ENCODE measurements at places on chromosomes 13 and 19.

DNA sequence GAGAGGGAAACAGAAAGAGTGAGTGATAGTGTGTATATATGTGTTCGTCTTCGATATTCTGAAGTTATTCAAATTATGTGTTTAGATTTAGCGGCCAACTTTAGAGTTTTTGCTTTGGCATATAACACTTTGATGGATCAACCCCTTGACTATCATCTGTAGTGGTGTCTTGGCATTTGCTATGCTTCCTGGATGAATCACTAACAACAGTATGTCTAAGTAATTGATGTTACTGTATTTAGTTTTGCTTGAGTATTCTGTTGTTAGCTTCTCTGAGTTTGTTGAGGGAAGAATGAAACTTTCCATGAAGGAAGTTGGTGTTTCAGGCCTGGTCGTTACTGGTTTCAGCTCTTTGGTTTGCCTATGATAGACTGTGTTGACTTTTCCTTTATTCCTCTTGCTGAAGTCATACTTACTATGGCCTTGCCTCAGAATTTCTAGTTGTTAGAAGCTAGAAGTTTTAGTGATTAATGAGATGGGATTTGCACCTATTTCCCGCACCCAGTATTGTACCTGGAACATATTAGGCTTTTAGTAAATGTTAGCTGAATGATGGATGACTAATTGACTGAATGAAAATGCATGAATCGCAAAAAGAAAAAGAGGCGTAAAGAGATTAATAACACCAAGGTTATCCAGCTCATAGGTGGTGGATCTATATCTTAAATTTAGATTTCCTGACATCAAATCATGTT, 20.7 kb downstream of the NDFIP2 start:
- DNase-seq = no peak

- no peak for DNase-seq
Observed at GRCh38 chr13:73891805-73892204, 242.4 kb downstream of the KLF12 start.

DNA sequence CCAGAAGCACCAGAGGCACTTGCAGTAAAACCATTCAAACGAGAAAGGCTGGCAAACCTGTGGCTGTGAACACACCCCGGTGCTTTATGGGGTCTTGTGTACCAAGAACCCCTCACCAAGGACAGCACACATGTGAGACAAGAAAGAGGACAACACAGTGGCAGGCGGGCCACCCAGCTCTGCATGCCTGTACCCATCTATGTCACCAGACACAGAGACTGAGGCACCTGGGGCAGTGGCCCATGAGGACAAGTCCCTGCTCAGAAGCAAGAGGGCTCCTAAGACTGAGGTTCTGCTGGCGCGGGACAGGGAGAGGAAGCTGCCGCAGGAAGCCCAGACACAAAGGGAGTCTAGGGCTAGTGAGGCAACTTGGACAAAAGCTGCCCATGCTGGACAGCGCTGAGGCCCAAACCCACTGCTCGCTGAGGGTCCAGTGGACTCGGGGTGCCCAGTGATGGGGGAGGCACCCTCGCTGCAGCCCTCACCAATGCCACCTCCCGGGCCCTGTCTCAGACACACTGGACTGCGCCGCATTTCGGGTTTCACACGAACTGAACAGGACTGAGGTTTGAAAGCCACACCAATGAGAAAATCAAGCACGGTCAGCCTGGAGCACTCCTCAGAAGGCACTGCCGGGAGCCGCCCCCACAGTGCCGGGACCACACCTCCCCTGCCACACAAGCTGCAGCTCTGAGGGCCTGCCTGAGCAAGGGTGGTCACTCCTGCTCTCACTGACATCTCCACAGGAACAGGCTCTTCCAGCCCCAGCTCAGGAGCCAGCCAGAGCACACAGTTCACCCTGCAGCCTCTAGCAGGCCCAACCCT, 232.7 kb downstream of the TUBA3C start:
- DNase-seq = no peak

DNA sequence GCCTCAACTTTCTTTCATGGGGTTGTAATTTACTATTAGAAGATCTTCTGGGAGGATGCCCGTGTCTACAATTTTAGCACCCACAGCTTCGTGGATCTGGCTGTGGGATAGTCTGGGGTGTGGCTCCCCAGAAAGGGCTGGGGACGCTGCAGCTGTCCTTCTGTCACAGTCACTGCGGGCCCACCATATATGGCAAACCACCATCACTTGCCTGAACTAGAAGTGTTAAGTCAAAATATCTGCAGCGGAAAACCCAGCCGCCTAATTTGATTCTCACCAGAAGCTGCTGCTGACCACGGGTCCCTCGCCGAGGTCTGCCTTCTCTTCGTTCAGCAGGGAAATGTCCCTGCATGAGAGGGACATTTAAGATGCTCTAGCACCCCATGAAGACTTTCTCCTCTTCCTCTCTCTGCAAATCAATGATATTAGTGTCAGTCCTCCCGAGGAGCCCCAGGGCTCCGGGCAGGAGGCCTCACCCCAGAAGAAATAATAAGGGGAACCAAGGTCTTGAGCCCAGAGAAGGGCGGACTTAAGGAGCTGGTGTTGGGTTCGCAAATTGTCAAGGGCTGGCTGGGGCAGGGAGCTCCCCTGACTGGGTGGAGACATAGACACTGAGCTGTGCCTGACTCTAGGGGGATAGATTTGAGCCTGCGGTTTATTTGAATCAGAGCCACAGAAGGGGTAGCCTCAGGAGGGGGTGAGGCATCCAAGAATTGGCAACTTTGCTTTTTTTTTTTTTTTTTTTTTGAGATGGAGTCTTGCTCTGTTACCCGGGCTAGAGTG, 3.0 kb upstream of the MATK start:
- no peak for DNase-seq

GRCh38 chr19:43809762-43810696, 7.8 kb upstream of the LYPD5 start:
- DNase-seq = no peak

DNA sequence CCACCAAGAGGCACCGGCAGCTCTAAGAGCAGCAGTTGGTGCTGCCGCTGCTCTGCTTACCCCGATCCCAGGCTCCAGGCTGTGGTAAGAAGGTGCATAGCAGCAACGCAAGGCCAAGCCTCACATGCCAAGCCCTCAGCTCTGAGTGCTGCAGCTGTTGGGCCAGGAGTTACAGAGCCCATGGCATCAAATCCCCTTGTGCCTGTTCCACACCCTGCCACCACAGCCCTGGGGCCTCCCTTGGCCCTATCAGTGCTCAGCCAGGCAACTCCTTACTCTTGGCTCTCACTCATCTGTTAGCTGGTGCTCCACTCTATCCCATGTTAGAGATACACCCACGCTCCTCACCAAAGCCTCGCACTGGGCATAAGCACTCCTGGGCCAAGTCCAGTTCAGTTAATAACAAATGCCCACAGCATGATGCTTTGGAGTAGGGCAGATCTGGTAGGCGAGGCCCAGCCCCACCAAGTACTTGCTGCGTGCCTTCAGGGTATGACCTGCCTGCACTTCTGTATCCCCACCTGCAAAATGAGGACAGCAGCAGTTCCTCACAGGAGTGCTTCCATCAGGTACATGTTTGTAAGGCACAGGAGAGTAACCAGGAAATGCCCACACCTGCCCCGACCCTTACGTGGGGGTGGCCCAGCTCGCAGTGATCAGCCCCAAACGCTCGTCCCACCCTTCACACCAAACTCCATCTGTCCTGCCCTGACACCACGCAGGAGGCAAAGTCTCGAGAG, 16.2 kb downstream of the AKAP8L start:
- DNase-seq = no peak

DNA sequence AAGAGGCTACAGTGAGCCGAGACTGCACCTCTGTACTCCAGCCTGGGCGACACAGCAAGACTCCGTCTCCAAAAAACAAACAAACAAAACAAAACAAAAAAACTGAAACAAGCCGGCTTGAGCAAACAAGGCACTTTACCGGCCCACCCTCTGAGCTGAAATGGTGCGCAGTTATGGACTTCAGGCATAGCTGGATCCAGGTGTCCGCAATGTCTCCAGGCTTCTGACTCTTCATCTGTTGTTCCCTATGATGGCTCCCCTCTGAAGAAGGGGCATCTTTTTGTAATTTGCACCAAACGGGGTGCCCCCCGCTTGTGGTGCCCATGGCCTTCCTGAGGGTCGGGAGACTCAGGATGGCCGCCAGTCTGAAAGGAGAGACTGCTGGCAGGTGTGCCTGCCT, 6.2 kb downstream of the C2CD4C start:
- DNase-seq = no peak

DNA sequence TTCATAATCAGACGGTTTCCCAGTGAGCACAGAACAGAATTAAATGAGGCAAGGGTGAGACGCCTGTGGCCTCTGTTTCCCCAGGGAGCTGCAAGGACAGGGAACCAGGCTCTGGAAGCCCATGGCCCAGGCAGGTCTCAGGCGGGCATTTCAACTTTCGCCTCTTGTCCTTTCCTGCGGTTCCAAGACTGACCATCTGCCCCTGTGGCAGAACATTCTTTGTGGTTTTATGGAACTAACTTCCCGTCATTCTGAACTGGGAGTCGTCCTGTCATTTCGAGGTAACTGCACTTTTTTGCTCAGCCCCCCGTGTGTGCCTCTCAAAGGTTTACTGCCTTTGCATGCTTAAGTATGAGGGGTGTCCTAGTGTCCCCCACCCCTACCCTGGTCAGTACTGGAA, 70.9 kb downstream of the KL start:
- no peak for DNase-seq

DNA sequence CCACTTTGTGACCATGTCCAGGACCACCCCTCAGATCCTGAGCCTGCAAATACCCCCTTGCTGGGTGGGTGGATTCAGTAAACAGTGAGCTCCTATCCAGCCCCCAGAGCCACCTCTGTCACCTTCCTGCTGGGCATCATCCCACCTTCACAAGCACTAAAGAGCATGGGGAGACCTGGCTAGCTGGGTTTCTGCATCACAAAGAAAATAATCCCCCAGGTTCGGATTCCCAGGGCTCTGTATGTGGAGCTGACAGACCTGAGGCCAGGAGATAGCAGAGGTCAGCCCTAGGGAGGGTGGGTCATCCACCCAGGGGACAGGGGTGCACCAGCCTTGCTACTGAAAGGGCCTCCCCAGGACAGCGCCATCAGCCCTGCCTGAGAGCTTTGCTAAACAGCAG, 7.7 kb upstream of the CEACAM7 start:
- peak; percentile 22 for DNase-seq

- no peak for DNase-seq
Observed at GRCh38 chr19:33301900-33302174, 497 bp downstream of the CEBPA start.

DNA sequence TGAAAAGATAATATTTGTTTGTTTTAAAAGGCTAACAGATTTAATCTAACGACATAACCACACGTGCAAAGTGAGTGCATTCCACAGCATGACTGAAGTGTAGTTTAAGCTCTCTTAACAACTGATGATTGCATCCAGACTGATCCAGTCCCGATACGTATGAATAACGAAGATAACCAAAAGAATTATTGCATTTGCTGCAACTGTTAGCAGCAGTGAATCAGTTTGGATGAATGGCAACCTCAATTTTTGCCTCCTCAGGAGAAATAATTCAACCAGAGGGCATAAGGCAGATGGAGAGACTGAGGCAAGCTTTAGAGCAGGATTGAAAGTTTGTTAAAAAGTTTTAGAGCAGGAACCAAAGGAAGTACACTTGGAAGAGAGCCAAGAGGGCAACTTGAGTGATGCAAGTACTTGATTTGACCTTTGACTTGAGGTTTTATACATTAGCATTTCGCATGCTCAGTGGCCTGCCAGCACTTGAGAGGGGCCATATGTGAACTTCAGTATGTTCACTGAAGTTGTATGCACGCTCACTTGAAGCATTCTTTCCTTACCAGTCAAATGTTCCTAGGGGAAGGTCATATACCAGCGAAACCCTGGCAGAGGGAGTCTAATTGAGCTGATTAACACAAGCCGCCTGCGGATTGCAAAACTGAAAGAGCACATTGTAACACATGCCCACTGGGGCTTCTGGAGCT, 835.0 kb upstream of the PCDH20 start:
- no peak for DNase-seq

DNA sequence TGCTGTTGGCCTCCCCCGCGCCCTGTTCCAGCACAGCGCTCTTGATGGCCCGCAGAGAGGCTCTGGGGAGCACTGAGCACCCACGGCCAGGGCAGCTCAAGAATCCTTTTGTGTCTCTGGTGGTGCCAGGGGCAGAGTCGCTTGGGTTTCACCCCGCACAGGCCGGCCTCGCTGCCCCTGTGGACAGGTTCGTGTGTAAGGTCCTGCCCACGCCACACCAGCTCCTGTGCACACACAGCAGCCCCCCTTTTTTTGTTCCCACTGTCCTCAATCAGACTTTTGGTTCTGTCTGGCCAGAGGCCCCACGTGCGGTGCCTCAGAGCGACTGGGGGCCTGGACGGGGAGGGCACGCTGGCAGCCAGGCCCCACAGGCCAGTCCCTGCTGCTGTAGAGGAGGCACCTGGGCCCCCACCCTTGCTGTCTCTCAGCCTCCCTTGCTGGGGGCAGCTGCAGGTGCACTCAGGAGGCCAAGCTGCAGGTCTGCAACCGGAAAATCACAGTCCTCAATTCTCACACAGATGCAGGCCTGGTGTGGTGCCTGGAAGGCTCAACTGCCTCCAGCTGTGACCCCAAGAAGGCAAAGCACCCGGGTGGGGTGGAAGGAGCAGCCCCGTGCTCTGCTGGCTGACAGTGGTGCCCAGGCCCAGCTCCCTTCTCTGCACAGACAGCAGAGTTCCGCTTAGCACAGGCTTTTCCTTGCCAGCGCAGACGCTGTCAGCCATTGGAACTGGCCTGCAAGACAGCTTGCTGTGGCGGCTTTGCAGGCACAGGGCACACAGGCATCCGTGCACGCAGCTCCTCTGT, 12.6 kb upstream of the F7 start:
- no peak for DNase-seq

DNA sequence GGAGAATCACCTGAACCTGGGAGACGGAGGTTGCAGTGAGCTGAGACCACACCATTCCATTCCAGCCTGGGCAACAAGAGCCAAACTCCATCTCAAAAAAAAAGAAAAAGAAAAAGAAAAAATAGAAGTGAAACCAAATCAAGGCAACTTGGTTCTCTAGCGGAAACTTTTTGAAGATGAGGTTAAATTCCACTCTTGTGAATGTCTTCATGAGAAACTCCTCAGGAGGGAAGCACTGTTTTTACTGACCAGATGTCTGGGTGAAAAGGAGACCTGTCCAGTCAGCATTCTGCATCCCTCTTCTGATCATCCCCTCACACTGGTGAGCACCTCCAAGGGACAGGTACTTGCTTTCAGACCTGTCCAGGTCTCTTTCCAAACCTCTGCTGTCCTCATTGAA, 15.8 kb downstream of the BRD4 start:
- no peak for DNase-seq

DNA sequence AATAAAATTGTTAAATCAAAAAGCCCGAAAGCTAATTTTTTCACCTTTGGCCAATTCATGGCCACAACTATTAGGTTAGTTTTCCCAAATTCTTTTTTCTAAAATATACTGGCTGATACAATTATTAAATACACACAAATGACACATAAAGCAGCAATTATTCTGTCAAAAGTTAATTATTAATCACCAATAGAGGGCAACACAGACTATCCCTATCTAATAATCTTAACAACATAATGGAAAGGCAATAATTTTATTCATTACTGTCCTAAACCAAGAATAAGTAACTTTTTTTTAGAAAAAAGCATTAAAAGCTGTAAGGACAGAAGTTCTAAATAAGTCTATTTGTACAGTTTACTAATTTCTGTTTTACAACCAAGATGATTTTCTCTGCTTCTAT, 51.7 kb downstream of the KATNAL1 start:
- no peak for DNase-seq
